ENCODE measurements at places on chromosomes 3 and 15.

DNA sequence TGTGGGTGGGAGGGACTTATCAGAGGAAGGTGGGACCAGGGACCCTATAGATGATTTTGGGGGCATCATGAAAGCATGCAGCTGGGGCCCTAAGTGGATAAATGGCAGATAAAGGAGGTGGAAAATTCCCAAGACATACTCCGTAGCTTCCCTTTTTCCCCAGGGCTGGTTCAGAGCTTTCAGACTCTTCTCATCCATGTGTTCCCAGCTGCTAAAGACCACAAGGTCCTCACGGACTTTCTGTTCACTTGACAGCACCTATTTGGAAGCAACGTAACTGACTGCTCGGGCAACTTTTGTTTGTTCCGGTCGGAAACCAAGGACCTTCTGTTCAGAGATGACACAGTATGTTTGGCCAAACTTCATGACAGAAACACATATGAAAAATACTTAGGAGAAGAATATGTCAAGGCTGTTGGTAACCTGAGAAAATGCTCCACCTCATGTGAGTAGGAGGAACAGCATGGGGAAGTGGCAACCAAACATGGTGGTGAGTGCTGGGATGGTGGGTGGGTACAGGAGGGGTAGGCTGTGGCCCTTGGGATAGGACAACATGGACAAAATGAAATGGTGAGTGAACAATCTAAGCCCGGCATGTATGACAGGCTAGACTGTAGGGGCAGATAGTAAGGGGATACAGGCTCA is 28.7 kb upstream of the SRPRB start:
- DNase-seq, result no peak

DNA sequence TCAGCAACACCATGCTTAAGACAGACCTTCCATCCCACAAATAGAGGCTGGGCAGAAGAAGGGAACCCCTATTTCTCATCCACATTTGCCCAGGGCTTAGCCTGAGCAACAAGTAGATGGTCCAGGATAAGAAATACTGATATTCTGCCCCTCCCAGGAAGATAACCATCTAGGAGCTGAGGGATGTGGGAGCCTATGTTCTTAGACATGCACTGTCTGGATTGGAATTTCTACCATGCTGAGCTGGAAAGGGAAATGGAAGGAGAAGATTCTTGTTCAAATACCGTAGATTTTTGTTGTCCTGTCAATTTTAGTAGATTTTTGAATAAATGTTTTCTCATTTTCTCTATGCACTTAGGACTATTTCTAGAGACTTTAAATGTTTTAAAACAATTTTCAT is 450.7 kb upstream of the SEMA6D start:
- DNase-seq, result no peak

GRCh38 chr15:66071160-66071920 is 182.2 kb downstream of the MEGF11 start:
- no peak for DNase-seq

DNA sequence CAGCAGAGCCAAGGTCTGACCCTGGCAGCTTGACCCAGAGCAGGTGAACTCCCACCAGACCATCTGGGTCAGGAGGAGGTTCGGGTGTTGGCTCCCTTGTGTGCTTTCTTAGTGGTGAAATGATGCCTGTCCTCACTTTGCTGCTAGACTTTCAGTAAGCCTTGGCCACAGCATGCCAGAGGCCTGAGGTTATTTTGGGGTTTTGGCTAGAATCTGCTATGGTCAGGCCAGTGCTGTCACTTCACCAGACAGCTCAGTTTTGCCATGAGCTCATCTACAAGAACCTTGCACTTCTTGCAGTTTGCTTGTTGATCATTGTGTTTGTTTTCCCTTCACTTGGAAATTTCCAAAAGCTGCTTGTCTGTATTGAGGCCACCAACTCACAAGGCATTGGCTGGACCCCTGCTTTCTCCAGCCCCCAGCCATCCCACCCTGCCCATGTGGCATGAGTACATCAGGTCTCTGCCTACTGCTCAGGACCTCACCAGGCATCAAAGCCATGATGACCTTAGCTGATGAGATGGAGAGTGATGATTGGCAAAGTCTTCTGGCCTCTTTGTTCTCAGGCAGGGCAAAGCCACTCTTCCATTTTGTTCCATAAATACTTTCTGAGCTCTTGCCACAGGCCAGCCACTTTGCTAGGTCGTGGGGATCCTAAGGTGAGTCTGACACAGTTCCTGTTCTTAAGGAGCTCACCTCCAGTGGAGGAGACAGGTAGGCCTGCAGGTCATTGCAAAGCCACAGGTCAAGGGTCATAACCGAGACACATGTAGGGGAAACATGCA is 122.6 kb downstream of the ARNT2 start:
- DNase-seq, result no peak

DNA sequence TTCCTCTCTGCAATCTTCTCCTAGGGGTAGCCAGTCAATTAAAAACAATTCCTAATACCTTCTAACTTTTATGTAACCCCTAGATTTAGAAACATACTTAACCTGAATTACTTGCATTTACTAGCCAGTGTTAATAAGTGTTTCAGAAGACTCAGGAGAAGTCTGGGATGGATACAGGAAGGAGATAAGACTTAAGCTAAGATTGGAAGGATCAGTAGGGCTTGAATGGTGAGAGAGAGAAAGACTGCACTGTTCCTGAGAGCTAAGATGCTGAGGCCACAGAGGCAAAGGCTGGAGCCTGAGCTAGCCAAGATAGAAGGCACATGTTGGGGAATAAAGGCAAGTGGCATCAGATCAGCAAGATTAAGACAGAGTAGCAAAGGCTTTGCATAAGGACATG is 30.1 kb upstream of the CADPS start:
- no peak for DNase-seq

GRCh38 chr3:155771126-155771525 is 26.3 kb upstream of the PLCH1 start:
- DNase-seq, result no peak

GRCh38 chr3:134464064-134464688 is 21.6 kb downstream of the ANAPC13 start:
- DNase-seq, result no peak

DNA sequence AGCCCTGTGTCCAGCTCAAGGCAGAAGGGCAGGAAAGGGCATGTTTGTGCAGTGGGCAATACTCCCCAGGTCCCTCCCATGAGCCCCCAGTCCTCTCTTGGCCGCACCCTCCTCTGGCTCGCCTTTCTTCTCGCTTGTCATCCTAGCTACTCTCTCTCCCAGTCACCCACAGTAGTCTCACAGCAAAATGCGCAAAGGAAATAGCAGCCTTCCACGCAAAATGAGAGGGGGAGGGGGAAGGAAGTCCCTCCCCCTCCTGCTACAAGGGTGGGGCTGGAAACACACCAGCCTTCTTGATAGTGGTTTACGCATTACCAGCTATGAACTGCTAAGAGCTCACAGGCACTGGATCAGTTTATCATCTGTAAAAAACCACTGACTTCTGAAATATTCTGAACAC is 83.8 kb downstream of the GADL1 start:
- no peak for DNase-seq

GRCh38 chr15:41512940-41513505 is 604 bp downstream of the LTK start:
- DNase-seq, result peak; percentile 36

DNA sequence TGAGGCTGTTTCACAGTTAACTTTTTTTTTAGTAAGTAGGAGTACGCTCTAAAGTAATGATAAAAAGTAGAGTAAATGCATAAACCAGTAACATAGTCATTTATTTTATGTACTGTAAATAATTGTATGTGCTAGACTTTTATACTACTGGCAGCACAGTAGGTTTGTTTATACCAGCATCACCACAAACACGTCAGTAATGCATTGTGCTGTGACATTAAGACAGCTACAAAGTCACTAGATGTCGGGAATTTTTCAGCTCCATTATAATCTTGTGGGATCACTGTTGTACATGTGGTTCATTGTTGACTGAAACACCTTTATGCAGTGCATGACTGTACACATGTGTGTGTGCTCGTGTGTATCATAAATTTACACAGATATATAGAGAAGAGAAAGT is 618.0 kb upstream of the ADAMTS9 start:
- no peak for DNase-seq

DNA sequence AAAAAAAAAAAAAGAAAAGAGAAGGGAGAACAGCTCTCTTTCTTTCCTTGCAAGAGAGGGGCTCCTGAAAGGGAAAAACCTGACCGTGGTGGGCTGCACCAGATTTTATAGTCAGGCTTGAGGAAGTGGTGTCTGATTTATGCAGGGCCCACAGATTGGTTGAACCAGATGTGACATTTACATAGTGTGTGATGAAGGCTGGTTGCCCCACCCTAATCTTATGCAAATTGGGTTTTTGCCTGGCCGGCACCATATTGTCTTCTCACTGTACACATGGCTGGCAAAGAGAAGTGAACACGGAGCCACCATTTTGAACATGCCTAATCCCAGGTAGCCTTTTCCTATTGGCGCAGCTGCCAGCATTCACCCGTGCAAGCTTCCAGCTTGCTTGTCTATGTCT is 154.4 kb downstream of the OXSM start:
- DNase-seq, result no peak

DNA sequence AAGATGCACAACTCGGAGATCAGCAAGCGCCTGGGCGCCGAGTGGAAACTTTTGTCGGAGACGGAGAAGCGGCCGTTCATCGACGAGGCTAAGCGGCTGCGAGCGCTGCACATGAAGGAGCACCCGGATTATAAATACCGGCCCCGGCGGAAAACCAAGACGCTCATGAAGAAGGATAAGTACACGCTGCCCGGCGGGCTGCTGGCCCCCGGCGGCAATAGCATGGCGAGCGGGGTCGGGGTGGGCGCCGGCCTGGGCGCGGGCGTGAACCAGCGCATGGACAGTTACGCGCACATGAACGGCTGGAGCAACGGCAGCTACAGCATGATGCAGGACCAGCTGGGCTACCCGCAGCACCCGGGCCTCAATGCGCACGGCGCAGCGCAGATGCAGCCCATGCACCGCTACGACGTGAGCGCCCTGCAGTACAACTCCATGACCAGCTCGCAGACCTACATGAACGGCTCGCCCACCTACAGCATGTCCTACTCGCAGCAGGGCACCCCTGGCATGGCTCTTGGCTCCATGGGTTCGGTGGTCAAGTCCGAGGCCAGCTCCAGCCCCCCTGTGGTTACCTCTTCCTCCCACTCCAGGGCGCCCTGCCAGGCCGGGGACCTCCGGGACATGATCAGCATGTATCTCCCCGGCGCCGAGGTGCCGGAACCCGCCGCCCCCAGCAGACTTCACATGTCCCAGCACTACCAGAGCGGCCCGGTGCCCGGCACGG is 991 bp downstream of the SOX2 start:
- DNase-seq, result no peak

GRCh38 chr15:40543082-40543481 is 21.8 kb downstream of the CCDC32 start:
- DNase-seq, result no peak

DNA sequence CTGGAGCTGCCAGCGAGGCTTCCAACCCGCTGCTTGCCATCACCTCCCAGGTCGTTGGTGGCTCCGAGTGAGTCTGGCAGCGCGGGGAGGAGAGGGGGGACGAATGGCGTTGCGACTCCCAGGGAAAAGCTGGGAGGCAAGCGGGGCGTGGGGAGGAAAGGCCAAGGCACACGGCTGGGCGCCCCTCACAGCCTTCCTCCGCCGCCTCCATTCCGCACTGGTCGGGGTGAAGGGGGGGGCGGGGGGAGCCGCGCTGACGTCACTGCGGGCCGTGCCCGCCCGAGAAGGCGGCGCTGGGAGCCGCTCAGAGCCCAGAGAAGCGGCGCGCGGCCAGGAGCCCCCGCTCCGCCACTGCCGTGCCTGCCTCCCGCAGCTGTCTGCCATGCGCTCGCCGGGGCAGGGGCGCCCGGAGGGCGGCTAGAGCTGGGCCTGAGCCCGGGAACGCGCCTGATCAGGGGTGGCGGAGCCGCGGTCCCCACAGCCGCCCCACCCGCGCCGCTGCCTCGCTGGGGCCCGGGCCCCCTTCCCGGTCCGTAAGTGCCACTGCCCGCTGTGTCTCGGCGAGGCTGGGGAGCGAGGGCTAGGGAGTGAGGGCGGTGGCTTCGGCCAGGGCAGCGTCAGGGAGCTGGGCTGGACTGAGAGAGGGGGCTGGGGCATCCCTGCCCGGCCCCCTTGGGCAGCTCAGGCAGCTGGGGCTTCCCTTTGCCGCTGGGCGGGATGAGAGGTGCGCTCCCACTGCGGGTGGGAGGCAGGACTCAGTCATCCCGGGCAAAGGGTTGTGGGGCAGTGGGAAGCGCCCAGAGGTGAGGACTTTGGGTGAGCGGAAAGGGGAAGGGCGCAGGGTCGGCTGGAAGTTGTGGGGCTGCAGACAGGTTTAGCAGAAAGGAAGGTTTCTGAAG is 27.8 kb upstream of the POLG start:
- no peak for DNase-seq

DNA sequence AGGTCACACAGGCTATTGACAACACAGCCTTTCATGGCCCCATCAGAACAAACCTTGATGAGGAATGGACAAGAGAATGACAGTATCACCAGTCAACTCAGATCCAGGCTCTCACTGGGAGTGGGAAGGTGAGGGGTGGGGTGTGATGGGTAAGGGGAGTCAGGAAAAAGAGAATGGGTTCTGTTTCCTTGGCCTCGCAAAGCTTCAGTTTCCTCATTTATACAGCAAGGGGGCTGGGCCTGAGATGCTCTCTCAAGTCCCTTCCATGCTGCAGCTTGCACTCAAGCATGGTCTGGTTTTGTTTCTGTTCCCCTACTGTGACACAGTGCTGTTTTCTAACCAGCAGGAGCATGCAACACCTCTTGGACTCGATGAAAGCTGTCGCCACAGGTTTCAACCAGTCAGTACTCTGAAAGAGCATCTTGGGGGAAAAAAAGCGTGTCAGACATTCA is 65.7 kb upstream of the IL12A start:
- DNase-seq, result no peak

DNA sequence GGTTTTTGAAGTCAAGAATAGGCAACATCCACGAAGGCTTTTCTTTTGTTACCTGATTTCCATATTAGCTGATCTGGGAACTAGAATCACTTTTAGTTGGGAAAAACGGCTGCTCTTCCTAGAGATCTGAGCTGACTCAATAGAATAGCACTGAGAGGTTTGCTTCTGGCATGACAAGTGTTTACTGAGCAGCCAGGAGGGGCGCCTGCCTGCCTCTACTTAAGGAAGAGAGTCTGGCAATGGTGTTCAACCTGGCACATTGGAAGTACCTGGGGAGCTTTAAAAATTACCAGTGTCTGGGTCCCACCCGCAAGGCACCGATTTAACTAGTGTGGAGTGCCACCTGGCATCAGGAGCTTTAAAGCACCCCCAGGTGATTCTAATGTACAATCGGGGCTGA is 34.4 kb downstream of the FAM43A start:
- DNase-seq, result no peak

DNA sequence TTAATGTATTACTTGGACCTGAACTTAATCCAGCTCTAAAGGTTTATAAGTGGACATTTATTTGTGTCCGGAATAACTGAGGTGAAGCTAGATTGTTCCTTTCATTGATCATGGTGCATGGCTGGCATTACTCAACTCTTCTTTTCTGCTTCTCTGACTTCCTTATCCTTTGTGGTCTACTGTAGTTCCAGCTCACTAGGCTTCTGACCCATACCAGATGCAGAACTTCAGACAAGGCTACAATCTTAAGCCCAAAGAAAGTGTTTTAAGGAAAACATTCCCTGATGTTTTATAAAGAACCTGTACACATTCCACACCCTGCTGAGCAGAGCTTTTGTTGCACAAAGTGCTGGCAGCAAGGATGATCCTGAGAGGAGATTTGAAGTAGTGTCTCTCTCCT is 250.8 kb upstream of the TGFBR2 start:
- no peak for DNase-seq
